Tibial nerve (tissue), 4 donors: ENCODE measurements at places on chromosomes 11 and 22. TPM values are rescaled to one million over a fixed set of nuclear protein-coding genes. Genes with fewer than 3 reads are reported as not detected.
A peak's percentile ranks its signal among the peaks of the same experiment; 100 is the strongest.

OR5P2 gene
- total RNA-seq: not detected

OR10A2 gene
- total RNA-seq: not detected

GRCh38 chr11:65448418-65449105 is 26.0 kb downstream of the NEAT1 start:
- DNase-seq: peak; percentile 10

FAM180B gene
- total RNA-seq: 3.3 TPM

DNA sequence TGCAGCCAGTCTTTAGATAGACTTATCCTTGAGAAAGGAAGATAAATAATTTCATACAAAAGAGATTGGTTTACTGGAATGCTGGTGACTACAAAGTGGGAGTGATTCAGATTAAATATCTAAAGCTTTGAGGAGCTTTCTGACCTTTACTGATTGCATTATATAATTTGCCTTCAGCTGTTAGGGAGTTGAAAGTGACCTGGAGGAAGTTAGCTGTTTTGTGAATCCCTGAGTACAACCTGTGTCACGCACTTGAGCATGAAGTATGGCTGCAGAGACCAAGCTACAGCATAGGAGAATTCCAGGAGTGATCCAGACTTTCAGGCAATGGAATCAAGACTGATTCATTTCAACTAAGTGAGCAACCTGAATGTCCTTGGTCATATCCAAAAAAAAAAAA is 1848.3 kb upstream of the RAG2 start:
- no peak for DNase-seq
